ENCODE measurements at places on chromosomes 5 and 9. TPM values are rescaled to one million over a fixed set of nuclear protein-coding genes. Genes with fewer than 3 reads are reported as not detected.

The ARID3C gene
- 0.50 TPM for total RNA-seq

The CCNI2 gene
- 0.28 TPM for total RNA-seq

The RANBP3L gene
- total RNA-seq, result not detected

The RLN1 gene
- total RNA-seq, result 0.21 TPM

The TMEM215 gene
- total RNA-seq, result not detected

The PCDHAC1 gene
- 1.4 TPM for total RNA-seq

The MTX3 gene
- total RNA-seq, result 34.9 TPM

The INSL6 gene
- total RNA-seq, result not detected

The RNF224 gene
- total RNA-seq, result under 0.01 TPM

The MPDZ gene
- total RNA-seq, result 30.1 TPM

The MCTP1 gene
- 12.3 TPM for total RNA-seq

The PCDHAC2 gene
- 25.5 TPM for total RNA-seq

The GABRB2 gene
- not detected for total RNA-seq

The WDR38 gene
- not detected for total RNA-seq

The TCOF1 gene
- total RNA-seq, result 29.3 TPM

The RICTOR gene
- total RNA-seq, result 34.9 TPM

The FCN2 gene
- not detected for total RNA-seq

The TAS2R1 gene
- not detected for total RNA-seq

The SPINK1 gene
- total RNA-seq, result 0.78 TPM

The ORM2 gene
- not detected for total RNA-seq

The LEAP2 gene
- total RNA-seq, result under 0.01 TPM

The GRIN3A gene
- not detected for total RNA-seq

The GCNT1 gene
- 2.4 TPM for total RNA-seq

The FGFR4 gene
- 1.2 TPM for total RNA-seq

The ANKRD34B gene
- not detected for total RNA-seq

The FASTKD3 gene
- total RNA-seq, result 9.6 TPM

The LAMC3 gene
- not detected for total RNA-seq

The F2RL2 gene
- not detected for total RNA-seq

The ARSI gene
- total RNA-seq, result 37.1 TPM

The STK32A gene
- 3.1 TPM for total RNA-seq

The DEPDC1B gene
- total RNA-seq, result 1.3 TPM

The STPG3 gene
- not detected for total RNA-seq

The MARVELD2 gene
- total RNA-seq, result 42.0 TPM

The SV2C gene
- under 0.01 TPM for total RNA-seq

The TAF11L4 gene
- not detected for total RNA-seq

The TSLP gene
- total RNA-seq, result 1.2 TPM

The LCP2 gene
- not detected for total RNA-seq

The TERT gene
- total RNA-seq, result not detected

The NLN gene
- 35.5 TPM for total RNA-seq

The PDLIM4 gene
- total RNA-seq, result 10.9 TPM
